ENCODE measurements at places on chromosomes 16 and 17.

DNA sequence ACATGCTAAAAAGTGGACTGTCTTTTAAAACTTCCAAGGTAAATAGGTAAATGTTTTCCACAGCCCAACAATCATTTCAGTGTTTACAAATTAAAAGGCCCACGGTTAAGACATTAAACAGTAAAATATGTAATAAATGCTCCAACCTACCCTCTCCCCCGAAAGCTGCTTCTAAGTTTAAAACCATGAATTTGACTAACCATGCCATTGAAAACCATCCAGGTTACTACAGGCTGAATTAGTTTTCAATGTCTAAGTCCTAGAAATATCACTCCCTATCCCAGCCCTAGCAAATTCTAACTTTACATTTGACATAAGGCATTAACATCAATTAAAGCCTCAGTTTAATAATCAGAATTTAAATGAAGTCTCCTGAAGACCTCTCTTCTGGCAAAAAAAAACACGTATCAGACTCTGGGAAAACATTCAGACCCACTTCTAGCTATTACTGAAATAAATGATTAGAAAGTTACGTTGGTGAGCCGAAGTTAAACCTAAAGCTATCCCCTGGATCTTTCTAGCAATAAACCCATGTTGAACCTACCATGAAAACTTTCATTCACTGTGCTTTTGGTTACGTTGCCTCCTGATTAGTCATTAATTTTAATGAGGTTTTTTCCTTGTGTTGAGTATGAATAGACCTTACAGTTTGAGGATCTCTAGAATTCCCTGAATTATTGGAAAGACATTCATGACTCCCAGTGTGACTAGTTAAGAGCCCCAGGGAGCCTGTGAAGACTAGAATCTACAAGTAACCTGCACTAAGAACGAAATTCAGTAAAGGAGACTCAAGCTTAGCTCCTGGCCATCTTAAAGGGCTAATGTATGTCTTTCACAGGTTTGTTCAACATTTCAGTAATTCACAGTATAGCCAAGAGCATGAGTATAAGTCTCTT lies 1.7 kb upstream of the POLG2 start:
- DNase-seq: no peak

DNA sequence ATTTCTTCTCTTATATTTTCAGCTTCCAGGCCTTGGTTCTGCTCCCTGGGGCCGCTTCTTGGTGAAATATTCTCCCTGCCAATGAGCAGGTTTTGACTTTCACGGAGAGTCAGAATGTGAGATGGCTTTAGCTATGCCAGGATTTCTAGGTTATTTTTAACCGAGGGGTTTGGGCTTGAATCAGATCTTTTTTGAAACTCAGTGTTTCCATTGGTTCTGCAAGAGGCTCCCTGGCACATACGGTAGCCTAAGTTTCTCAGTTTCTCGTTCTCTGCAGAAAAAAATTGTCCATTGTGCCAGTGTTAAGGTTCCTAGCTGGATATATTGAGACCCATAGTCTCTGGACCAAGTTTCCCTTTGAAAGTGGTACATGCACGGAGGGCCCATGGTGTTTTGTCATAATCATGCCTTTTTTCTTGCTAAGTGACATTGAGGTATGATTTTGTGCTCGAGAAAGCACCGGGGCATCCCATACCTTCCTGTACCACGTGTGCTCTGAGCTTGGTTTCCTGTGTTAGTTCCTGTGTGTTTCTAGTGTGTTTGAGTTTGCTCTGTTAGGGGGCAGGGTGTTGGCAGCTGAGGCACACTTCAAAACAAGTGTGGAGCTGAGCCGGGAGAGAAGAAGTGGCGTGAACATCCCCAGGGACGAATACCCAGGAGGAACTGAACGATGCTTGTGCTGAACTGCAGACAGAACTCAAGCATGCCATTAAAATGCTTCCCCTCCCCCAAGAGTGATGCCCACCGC lies 127.2 kb downstream of the HS3ST3B1 start:
- no peak for DNase-seq

DNA sequence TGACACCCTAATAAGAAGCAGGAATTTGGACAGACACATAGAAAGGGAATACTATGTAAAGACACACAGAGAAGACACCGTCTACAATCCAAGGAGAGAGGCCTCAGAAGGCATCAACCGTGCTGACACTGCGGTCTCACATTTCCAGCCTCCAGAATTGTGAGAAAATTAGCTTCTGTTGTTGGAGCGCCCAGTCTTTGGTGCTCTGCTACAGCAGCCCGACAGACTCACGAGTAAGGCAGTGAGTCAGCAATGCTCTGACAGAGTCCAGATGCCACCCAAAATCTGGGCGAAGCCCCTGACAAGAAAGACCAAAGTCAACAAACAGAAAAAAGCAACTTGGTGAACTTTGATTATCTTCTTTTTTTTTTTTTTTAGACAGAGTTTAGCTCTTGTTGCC lies 32.5 kb upstream of the RAI1 start:
- DNase-seq: no peak

DNA sequence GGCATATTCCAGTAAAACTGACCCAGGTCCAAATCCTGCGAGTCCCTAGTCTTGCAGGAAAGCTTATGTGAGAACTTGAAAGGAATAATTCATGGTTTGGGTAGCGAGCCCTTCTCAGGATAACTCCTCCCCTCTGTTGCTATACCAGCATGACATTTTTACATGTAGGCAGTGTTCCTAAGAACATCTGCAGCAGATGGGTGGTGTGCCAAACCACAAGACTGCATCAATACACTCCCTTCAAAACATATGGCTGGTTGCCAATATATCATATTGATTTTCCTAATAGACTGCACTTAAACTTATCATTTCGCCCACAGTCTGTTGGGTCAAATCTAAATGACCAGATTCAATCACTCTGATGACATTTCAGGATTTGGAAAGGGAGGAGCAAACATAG lies 19.9 kb downstream of the PSME3IP1 start:
- no peak for DNase-seq

DNA sequence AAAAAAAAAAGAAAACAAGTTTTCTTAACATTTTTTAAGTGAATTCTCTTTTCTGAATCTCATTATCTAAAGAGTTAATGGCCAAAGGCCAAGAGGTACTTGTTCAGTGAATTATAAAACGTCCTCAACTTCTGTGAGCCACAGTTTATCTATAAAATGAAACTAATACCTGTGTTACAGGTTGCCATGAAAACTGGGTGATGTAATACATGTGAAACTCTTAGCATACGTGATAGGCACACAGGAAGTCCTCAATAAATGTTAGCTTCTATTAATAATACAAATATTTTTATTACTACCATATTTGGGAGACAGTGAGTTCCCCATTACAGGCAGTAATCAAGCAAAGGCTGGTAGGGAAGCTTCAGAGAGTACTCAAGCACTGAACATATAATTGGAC lies 13.5 kb upstream of the INPP5K start:
- no peak for DNase-seq

DNA sequence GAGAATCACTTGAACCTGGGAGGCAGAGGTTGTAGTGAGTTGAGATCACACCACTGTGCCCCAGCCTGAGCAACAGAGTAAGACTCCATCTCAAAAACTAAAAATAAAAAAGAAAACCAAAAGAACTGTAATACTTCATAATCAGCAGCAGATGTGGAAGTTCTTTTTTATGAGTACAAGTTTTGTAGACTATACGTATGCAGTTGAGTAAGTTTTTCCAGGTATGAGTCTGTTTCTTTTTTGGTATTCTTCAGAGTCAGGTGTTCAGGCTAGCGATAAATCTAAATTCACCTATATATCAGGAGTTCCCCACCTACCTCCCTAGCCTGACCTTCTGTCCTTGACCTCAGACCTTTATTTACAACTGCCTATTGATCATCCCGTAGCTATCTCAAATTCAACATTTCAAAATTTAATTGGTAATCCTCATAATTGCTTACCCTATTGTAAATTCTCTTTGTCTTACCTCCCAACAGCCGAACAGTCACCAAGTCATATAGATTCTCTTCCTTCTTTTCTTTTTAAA lies 10.7 kb downstream of the DCTN5 start:
- DNase-seq: no peak

GRCh38 chr16:84684592-84684965 lies 15.2 kb upstream of the USP10 start:
- no peak for DNase-seq

DNA sequence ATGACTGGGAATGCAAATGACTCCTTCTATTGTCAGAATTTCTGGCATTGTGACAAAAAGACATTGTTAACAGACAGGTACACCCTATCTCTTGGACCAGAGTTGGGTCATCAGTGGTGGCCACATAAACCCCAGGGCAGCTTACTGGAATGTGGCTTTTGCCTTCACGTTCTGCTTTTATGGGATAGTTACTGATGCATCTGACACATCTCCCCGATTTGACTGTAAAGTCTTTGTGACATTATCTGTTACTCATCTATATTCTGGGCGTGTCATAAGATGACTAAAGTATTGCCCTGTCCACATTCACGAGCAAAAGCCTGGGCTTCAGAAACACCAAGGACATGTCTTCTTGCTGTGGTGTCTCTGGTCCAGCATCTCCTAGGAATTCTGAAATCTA lies 18.7 kb upstream of the AQP8 start:
- DNase-seq: no peak

DNA sequence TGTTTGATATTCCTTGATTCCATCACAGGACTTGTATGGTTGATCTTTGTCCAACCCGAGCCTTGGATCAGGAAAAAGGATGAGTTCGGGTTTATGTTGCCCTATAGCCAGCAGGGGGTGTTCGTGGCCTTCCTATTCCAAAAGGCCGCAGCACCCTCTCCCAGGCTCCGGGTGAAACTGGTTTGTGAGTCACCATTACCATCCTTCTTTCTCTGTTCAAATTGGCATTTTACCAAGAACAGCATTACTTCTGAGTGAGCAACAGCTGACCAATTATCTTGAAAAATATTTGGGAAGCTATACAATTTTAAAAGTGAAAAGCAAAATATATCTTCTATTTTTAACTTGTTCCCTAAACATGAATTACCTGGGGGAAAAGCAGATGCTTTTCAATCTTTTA lies 24.3 kb upstream of the KRT20 start:
- no peak for DNase-seq

DNA sequence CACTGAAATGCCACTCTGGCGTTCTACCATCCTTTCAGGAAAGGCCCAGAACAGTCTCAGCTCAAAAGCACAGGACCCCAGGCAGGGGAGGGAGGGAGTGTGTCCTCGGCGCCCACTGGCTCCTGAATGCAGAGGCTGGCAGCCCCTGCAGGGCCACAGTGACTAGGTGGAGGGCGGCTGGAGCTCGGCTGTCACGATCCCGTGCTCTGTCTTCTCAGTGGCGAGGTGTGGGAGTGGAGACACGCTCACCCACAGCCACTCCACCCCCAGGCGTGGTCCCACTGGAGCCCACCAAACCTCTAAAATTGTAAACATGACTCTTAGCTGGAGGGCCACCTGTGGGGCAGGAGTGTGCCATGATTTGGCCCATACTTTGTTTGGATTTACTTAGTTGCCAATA lies 16.4 kb upstream of the FASN start:
- DNase-seq: no peak

- no peak for DNase-seq
Observed at GRCh38 chr17:44575403-44575802, 18.1 kb downstream of the FZD2 start.

DNA sequence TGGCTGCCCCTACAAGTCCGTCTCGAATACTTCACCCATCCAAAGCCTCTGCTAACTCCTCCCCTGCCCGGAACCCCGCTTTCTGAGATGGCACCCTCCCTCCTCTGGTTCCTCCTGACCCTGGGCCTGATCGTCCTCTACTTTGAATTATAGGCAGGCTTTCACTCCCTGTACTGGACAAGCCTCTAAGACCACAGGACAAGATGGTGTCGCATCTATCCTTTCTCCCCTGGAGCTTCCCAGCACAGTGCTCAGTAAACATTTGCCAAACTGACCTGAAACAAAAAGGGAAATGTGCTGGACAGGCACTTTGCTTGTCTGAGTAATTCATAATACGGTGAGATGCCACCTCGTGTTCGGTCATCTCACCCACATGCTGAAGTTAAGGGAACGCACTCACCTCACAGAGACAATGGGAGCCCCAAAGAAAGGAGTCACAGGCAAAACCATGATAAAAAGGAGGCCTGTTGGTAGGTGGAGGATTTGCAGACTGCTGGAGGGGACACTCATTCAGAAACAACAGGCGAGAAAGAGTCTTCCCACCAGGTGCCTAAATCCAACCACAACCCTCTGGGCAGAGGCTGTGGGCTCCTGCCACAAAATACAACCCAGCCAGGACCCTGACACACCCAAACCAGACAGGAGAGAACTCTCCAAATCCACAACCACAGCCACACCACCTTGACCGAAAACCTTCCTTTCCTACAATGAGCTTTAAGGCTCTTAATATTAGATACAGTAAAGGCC lies 28.2 kb downstream of the SNN start:
- no peak for DNase-seq

GRCh38 chr17:37702598-37702997 lies 42.3 kb downstream of the HNF1B start:
- no peak for DNase-seq

- no peak for DNase-seq
Observed at GRCh38 chr17:10513299-10514067, 4.9 kb downstream of the MYH1 start.

DNA sequence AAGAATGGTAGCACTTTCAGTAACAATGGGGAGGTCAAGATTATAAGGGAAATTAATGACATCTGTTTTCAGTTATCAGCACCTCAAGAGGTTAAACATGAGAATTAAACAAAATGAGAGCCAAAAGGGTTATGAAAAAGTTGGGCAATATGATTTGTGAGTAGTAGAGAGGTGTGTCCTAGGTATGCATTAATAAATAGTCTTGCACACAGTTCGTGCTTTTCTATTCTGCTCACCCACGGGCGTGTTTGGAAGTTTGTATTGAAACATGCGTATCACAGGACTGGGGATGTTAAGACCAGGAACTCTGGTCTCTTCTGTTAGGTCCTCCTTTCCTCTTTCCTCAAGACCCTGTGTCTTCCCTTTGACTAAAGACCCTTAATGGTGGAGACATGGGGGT lies 6.0 kb downstream of the BPTF start:
- DNase-seq: no peak

- no peak for DNase-seq
Observed at GRCh38 chr16:89931305-89931896, 8.3 kb downstream of the TUBB3 start.

- no peak for DNase-seq
Observed at GRCh38 chr16:84481051-84481735, 23.3 kb downstream of the MEAK7 start.

DNA sequence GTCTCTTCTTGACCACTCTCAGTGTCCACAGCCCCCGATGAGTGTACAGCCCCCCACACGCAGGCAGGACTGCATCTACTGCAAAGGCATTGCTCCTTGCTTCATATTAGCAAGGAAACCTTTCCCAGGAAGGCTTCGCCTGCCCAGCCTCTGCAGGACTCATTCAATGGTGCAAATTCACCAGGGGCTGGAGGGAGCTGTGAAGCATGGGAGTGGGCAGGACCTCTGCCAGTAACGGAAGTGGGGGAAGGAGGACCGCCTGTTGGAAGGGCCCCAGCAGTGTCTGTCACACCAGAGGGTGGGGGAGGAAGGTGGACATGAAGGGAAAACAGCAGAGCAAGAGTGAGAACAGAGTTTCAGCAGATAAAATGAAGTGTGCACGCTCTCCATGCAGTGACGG lies 2.5 kb downstream of the SPATA33 start:
- DNase-seq: no peak

GRCh38 chr17:56658648-56659047 lies 65.1 kb downstream of the NOG start:
- no peak for DNase-seq

Measured in SIG-M5 (cell line).